ENCODE measurements at places on chromosomes 3 and 15.

DNA sequence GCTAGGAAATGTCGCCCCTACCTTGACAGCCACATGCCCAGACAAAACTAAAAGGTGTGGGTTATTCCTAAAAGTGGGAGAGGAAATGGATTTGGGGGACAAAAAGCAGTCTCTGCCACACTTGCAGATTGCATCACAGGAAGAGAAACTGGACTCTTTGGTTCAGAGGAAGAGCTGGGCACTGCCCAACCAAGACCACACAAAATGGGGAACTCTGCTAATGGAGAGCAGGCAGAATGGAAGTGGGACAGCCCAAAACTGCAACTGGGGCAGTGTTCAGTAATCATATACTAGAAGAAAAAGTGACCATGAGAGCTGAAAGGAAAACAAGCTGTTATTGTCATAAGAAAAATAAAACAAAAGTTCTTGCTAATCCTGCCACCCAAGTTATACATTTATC lies 138.9 kb upstream of the FRMD4B start:
- DNase-seq, result no peak

- DNase-seq, result no peak
Observed at GRCh38 chr15:32828507-32829186, 110.8 kb downstream of the GREM1 start.

- DNase-seq, result no peak
Observed at GRCh38 chr3:26484140-26484539, 138.4 kb upstream of the LRRC3B start.

GRCh38 chr15:95663156-95664100 lies 667.1 kb upstream of the NR2F2 start:
- DNase-seq, result no peak

GRCh38 chr15:99630607-99631131 lies 64.9 kb downstream of the MEF2A start:
- DNase-seq, result no peak

DNA sequence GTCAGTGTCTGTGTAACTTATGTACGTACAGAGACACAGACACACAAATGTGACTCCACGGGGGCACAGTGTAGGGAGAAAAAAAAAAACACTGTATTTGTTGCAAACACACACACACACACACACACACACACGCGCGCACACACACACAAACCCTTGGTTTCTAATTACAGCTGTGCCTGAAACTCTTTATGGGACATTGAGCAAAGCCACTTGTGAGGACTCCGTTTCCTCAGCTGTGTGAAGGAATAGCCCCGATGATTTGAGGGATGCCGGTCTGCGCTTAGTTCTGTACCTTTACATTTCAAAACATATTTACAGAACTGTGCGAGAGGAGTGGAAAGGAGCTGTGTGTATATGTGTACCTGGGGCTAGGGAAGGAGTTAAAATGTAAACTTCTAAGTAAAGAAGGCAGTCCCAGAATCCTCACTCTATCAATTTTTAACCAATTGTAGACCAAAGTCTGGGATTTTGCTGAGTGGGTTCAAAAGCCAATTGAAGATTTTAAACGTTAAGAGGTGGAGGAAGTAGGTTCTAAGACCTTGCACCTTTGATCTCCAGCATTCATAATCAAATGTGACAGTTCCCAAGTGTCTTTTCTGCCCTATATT lies 5.3 kb upstream of the BCL6 start:
- peak; percentile 30 for DNase-seq

- no peak for DNase-seq
Observed at GRCh38 chr3:191352014-191352413, 21.7 kb upstream of the UTS2B start.

DNA sequence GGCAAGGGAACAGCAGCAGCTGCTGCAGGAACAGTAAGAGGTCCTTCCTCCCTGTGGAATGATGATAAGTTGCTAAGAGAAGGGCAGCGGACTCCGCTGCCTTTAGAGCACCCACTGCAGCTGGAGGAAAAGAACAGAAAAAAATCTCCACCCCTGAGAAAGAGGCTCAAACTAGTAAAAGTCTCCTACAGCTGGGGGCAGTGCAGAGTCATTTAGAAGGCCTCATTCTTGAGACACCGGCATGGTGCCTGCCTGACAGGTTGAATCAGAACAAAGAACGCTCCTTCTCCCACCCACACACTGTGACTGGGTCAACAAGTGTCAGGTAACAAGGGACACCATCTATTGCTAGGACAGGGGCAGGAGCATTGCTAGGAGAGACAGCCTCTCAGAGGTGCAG lies 188.4 kb downstream of the ABHD5 start:
- DNase-seq, result peak; percentile 58

GRCh38 chr3:167814441-167814951 lies 79.0 kb downstream of the SERPINI1 start:
- DNase-seq, result no peak

DNA sequence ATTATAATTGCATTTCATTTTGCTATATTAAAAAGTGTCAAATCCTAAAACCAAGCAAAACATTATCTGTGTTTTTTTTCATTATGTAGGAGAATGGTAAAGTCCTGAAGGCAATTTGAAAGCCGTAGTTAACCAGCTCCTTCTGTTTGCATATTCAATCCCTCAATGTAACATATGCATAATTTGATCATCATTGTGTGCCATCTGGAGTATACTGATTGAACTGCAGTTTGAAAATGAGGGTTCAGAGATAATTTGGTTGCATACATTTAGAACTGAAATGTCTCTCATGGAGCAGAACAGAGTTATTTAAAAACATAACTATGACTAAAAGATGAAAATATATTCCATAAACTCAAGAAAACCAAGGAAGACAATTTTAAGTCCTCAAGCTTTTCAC lies 518.6 kb downstream of the GBE1 start:
- peak; percentile 4 for DNase-seq

Data from GM12865 (cell line).